ENCODE measurements at places on chromosomes 4 and X.

DNA sequence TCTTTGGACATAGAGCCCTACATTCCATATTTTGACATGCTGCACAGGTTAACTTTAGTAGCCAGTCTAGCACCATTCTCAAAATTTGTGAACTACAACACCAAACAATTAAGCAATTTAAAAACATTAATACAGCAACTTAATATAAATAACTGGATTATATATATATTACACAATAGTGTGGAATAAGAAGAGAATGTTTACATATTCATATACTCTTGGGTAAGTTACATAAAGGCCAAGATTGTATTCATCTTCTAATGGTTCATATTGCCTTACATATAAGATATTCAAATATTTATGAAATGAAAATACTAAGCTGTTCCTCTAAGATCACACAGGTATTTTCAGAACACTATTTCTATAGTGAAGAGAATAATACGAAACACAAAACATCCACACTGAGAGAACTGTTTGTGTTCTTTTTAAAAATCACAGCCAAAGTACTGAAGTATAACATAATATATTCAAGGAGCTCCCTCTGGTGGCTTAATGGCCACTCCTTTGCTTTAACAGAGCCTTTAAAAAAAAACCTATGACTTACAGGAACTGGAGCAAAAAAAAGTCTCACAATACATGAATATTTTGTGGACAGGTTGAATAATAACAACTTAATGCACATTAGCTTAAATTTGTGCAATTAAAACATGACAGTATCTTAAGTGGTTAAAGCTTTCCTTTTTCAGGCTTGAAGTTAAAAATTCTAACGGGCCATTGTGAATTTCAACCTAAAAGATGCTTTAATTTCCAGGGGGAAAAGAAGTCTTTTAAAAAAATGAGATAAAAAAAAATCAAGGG, 46.2 kb downstream of the NEK1 start:
- DNase-seq, result no peak

DNA sequence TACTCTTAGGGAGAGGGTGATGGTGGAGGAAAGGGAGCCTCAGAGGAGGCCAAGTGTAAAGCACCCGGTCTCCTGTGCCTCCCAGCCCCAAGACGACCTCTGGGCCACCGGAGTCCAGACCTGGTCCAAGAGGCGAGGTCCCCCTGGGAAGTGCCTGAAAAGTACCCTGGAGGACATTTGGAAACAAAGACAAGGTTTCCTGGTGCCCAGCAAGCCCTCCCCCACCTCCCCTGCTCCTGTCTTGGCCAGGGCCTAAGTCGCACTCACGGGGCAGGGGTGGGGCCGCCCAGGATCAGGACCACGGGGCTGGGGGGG, 532 bp upstream of the SH3BP2 start:
- DNase-seq, result no peak

DNA sequence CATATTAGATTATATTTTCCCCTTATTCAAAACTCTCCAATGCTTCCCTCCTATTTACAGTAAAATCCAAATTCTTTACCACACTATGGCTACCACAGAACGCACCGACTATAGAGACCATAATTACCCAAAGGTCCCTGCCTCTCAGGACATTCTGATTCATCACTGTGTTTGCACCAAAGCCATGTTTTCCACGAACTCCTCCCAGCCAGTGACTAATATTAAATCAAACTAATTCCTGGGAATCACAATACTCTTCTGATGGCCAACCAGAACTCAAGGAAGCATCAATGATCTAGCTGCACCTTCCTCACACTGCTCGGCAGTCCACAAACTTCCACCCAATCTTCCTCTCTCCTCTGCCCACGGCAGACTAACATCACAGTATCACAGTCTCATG, 24.2 kb upstream of the EDNRA start:
- no peak for DNase-seq

DNA sequence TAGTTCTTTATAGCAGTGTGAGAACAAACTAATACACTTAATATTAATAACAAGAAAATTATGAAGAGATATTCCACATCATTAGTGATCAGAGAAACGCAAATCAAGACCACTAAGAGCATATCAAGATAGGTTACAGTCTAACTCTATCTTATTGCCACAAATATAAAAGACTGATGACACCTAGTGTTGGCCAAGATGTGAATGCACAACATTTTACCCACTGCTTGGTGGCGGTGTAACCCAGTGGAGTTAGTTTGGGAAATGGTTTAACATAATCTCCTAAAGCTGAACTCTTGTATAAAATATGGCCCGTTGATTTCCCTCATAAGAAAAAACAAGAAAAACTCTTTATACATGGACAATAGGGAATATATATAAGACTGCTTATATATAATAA, 92.4 kb downstream of the SLITRK2 start:
- DNase-seq, result no peak

DNA sequence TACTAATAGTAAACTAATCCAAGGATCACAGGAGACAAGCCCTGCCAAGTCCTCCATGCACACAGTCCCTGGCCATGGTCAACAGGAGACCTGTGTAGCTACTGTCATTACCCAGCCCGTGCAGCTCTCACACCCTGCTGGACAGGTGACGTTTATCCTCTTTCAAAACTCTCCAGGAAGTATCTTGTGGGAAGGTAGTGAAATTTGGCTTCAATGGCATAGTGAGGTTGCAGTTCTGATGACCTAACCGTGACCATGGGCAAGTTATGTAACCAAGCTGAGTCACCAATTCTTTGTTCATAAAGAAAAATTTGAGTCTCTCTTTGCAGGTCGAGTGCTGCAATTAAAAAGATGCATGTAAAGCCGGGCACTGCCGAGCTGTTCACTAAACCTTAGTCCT, 11.3 kb upstream of the SLC2A9 start:
- DNase-seq, result no peak

DNA sequence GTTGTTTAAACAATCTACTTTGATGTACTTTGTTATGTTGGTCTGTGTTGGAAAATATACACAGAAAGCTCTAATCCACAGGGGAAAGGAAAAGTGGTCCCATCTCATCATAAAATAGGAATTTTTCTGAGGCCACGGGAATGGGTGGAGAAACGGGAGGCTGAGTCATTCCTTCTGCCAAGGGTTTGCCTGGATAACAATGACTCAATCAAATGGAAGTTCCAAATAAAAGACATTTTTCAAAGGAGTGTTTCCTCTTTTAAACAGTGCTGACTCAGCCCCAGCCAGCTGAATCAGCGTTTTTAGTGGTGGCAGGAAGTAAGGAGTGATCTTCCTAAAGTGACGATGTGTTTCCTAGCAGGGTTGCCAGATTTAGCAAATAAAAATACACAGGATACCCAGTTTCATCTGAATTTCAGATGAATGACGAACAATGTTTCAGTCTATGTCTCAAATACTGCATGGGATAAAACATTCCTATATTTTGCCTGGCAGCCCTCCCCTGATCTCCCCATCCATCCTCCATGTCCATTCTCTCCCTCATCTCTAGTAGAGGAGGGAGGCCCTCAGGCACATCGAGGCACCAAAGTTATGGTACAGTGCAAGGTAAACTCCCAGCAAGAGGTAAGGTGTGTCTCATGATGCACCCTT, 345.4 kb upstream of the GATB start:
- DNase-seq, result no peak

- DNase-seq, result no peak
Observed at GRCh38 chr4:70945452-70946055, 43.4 kb downstream of the MOB1B start.

DNA sequence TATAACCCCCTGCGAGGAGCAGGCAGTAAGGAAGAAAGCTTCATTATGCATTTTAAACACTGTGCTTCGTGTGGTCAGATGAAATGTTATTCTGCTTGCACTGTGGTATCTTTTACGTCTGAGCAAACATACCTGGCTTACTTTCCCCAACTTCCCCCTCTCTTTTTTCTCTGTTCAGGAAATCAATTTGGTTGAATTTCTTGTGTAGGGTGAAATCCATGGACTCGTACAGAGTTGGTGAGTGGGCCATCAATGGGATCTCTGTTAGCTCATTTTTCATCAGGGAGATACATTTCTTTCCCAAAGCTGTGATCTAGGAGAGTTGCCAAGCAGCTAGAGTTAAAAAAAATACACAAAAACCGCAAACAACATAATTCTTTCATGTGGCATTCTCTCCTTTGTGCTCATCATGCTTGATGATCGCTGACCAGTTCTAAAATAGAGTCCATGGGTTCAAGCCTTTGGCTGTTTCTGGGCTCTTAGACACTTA, 98.5 kb downstream of the FRAS1 start:
- no peak for DNase-seq

DNA sequence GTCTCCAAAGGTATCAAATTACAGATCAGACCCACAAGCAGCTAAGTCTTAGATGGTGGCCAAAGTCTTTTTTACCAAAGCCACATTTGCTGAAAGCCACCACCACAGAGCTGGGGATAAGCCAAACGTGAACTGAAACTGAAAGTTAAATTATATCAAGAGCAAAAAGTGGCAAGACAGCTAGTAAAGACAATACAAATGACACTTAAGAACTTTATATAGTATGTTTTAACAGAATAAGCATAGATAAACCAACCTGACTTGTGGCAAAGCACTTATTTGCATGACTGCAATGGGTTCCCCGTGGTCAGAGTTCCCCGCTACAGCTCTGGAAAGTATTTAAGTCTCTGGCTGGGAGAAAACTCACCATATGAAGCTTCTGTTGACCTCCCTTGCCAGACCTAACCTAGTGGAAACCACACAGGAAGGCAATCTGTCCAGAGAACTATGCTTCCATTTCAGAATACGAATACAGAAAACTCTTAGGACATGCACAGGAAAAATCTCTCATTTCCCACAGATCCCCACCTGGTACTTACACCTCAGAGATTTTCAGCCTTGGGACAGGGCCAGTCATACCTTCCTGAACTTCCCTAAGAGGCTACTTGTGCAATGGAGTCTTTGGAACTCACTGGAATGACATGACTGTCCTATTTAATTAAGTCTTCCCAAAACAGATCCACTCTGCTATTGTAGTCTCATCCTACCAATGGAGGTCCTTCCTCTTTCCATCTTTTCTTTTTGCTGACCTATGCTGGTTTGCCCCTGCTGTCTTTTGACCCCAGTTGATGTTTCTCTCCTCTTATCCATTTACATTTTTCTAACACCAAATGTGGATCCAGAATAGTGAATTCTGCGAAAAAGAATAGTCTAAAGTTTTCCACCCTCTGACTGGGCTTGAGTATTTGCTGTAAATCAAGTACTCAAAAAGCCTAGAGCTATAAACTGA, 225.1 kb downstream of the NR3C2 start:
- DNase-seq, result no peak

GRCh38 chr4:81142744-81143143, 72.3 kb downstream of the PRKG2 start:
- no peak for DNase-seq

DNA sequence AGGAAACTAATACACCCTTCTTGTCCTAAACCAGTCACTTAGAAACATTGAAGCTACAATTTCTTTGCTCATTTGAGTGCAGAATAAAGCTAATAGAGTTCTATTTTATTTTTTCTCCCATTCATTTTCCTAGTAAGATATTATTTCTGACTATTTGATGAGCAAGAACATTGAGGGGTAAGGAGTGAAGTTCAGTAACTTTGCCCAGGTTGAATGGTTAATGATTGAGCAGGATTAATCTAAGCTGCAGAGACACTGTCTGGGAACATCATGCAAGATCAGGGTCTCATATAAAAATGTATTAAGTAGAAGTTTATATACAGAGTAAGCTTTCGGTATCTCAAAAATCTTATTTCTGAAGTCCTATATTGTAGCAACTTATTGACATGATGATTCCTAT, 102.4 kb upstream of the LIMCH1 start:
- DNase-seq, result no peak

DNA sequence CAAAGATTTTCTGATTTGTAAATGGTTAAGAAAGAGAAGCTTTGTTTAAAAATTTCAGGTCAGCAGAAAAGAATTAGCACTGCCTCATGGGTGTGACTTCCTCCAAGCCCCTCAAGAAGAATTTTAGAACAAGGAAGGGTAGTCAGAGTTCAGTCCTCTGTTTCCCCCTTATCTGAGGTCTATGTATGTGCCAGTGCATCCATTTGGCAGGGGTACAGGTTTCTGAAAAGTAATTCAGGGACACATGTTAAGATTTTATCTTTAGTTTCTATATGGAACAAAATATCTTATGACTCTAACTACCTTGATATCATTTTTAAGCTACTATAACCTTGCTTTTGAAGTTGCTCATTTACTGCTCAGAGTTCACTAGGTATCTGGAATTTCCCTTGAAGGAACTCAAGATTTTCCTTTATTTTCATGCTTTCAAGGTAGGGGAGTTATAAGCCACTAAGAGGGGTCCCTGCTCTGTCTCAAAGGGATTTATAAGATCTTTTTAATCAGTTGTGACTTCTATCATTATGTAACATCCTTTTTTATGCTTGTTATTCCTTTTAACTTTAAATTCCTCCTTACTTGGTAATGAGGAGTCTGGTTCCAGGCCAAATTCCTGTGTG, 24.4 kb upstream of the PLK4 start:
- DNase-seq, result no peak

GRCh38 chr4:42489095-42489494, 91.8 kb downstream of the SHISA3 start:
- no peak for DNase-seq

DNA sequence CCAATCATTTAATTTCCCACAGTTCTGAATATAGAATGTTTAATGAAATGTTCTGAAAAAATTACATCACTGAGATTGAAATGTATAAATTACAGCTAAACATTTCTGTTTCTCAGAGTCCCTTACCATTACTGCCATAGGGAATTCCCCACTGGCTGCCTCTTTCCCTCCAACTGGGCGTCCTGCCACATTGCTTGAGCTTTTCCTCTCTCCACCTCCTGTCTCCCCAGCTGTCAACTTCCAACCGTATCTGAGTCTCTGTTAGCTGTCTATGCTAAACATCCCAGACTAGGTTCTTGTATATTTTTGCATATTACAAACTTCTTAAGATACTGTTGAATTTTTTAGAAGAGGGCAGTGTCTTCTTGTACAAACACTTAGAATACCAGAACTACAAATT, 407.3 kb upstream of the SLIT2 start:
- no peak for DNase-seq

DNA sequence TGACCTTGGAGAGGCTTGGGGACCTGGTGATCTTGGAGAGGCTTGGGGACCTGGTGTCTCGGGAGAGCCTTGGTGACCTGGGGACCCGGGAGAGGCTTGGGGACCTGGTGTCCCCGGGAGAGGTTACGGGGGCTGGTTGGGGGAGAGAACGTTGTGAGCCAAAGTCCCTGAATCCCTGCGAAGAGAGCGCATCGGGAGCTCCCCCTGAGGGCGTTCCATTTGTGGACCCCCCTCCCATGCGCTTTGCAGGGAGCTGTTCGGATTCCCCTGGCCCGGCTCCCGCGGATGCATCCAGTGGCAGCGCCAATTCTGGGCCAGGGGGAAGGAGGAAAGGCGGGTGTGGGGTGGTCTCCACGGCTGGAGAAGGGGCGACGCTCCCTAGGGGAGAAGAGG, 13.3 kb downstream of the SHOX start:
- no peak for DNase-seq

DNA sequence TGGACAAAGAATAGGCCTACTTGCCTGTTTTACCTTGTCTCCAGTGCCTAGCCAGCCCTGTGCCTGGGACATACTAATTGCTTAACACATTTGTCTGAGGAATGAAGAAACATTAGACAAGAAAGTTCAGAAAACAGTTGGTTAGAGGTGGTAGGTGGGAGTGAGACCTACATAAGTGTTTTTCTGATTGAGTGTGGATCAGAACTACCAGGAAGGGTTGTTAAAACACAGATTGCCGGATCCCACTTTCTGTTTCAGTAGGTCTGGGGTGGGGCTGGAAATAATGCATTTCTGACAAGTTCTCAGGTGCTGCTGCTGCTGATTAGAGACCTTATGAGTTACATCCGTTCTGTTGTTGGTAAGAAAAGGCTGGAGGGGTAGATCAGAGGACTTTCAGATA, 5.7 kb upstream of the JADE1 start:
- no peak for DNase-seq

Data from activated T-cell treated with anti-CD3 and anti-CD28 coated beads, Interleukin-2, amount 50 U/mL, for 24 hours (primary cell).